ENCODE measurements at places on chromosomes 16 and 17.

GRCh38 chr16:87308826-87309225 is 8.4 kb downstream of the C16orf95 start:
- DNase-seq: no peak

DNA sequence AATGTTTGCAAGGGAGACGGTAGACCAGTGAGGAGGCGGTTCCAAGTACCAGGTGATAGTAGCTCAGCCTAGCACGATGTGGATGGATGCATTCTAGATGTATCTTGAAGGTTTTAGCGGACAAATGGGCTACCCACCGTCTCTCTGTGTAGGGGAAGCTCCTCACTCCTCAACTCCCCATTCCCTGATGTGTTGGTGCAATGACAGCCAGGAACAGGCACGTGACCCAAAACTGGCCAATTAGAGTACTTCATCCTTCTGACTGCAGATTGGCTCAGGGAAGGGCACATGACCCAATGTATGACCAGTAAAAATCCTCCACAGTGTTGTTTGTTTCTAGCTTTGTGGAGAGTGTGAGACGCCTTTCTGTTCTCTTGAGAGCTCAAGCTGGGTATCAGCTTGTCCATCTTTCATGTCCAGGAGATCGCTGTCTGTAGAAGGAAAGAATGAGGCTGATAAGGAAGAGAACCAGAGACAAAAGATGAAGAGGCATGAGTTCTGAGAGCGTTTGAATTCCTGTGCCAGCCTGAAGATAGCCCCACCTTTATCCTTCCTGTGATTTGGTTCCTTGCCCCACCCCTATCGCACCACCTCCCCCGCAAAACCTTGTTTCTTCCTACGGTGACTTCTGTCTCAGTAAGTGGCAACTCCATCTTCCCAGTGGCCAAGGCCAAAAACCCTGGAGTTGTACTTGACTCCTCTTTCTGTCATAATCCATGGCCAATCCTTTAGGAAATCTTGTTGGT is 2.3 kb upstream of the BORCS6 start:
- no peak for DNase-seq

- DNase-seq: no peak
Observed at GRCh38 chr16:59195242-59195641, 461.1 kb upstream of the GOT2 start.

- no peak for DNase-seq
Observed at GRCh38 chr17:48615047-48615962, at the start of gene HOXB8. Gene HOXB8, minus strand, starts transcription at chr17:48615292. Its CDS starts 588 bp downstream, at chr17:48614704.

DNA sequence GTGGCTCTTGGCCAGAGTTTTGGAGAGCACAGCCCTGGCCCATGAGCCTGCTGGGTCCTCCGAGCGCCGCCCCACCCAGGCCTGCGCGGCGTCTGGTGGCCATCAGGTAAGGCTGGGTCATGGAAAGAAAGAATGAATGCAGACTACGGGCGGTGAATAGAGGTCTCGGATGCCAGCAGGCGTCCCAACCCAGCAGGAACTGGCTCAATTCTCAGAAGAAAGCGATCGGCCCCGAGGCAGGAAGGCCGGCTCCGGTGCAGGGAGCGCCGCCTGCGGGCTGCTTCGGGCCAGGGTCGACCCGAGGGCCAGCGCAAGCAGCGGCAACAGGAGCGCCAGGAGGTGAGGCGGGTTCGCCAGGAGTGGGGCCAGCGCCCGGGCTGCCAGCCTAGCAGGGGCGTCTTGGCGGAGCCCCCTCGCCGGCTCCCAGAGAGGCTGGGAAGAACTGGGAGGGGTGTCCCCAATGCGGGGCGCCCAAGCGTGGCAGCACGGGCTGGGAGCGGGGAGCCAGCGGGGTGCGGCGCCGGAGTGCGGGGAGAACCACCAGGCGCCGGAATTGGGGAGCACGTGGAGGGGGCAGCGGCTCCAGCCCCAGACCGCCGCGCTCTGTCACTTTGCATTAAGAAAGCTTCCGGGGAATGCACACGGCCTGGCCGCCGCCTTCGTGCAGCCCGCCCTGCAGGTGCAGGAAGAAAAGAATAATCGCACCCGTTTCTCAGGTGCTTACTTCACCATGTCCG is 7.1 kb upstream of the TMC5 start:
- DNase-seq: no peak

GRCh38 chr17:6160911-6161855 is 91.0 kb downstream of the WSCD1 start:
- no peak for DNase-seq

GRCh38 chr17:34874478-34874877 is 86.8 kb downstream of the CCT6B start:
- no peak for DNase-seq

- no peak for DNase-seq
Observed at GRCh38 chr16:79698341-79698753, 97.8 kb upstream of the MAF start.

- no peak for DNase-seq
Observed at GRCh38 chr17:44219616-44220212, at the start of gene UBTF. Gene UBTF, minus strand, starts transcription at chr17:44219675. Its CDS starts 1,446 bp downstream, at chr17:44218229.

GRCh38 chr16:72198021-72198711 is 26.2 kb upstream of the PMFBP1 start:
- DNase-seq: no peak

DNA sequence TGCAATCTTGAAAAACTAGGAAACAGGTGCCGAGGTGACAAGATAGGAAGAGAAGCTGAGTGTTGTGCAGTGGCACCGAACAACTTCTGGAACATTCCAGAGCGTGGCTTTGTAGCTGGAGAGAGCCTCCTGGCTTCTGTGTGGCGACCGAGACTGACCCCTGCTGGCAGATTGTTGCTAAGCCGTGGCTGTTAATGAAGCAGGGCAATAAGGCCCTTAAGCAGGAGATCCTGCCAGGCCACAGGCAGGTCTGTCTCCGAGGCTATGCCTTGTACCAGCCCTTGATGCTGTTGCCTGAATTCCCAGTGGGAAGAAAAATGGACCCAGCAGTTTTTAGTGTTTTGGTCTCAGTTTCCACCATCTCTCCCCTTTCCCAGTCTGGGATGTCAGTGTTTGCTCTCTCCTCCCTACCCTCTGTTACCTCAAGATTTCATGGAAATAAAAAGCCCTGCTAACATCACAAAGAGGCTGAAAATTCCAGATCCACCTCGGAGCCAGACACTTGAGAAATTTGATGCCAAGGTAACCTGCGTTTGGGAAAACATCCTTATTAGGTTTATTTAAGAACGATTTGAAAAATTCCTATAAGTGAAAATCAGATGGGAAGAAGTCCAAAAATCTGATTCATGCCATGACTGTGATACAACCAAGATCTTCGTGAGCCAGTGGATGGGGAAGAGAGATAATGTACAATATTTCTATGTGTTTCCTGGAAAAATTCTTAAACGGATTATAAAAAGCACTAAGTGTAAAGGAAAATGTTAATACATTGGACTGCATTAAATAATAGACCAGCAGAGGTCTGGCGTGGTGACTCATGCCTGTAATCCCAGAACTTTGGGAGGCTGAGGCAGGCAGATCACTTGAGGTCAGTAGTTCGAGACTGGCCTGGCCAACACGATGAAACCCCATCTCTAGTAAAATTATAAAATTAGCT is 265.1 kb downstream of the PRKCA start:
- peak; percentile 76 for DNase-seq

- DNase-seq: no peak
Observed at GRCh38 chr17:80472996-80473395, 3.4 kb downstream of the NPTX1 start.

- DNase-seq: no peak
Observed at GRCh38 chr17:78107976-78108725, 20.4 kb downstream of the TMC6 start.

DNA sequence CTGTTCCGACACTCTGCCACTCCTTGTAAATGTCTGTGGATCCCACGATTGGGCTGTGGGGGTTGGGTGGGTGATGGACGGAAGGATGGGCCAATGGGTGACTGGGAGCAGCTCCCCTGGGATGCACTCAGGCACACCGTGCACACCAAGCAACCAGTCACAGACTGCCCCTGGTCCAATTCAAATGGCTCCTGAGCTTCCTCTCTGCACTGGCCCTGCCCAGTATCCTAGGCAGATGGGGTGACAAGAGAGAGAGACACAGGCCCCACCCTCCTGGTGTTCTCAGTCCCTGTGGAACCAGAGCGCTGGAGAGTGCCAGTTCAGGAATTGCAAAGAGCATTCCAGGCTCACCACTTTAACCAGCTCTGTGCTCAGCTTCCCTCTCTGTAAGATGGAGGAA is 32.8 kb downstream of the BEAN1 start:
- DNase-seq: no peak

DNA sequence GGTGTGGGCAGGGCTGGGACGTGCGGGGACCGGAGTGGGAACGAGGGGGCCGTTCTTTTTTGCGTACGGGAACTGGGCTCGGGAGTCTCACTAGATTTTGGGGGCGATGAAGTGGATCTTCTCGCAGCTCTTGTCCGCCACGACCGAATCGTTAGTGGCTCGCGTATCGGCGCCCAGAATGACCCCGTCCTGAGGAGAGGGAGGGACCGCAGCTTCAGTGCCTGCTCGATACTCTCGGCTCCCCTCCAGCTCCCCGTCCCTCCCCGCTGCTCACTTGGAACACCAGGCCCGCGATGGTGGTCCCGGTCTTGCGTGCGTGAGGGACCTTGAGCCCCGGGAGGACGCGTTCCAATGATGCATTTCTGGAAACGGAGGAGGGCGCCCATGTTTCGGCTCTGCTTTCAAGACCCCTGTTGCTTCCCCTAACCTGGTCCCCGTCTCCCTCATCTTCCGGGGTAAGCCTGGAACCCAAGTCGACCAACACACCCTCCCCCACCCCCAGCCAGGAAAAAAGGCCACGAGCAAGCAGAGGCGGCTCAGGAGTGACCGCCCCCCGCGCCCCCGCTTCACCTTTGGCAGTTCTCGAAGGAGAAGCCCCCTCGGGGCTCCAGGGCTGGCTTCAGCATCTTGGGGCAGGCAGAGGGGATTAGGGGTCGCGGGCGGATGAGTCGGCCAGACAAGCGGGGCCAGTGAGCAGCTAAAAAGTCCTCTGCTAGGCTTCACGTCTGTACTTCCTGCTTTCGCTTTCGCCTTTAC is at the start of gene PSMB10:
PSMB10 (minus strand) TSS at position 727 of the 756 bp plus-strand sequence; CDS start at position 626, 101 bp downstream.
- peak; percentile 48 for DNase-seq

Measured in activated naive CD4-positive, alpha-beta T cell (primary cell).